COR-L47 (cell line): ENCODE measurements at places on chromosomes 1 and 21.

- peak; percentile 36 for DNase-seq
Measured at GRCh38 chr1:108125312-108126138, 74.6 kb downstream of the SLC25A24 start.

- no peak for DNase-seq
Measured at GRCh38 chr1:190328361-190328760, 149.3 kb downstream of the BRINP3 start.

- DNase-seq, result no peak
Measured at GRCh38 chr1:79807816-79808215, 801.3 kb upstream of the ADGRL4 start.

GRCh38 chr1:154191990-154192461 is at the start of gene TPM3:
TPM3 (minus strand) TSS chr1:154192100; CDS start chr1:154192018, 82 bp downstream.
- no peak for DNase-seq

DNA sequence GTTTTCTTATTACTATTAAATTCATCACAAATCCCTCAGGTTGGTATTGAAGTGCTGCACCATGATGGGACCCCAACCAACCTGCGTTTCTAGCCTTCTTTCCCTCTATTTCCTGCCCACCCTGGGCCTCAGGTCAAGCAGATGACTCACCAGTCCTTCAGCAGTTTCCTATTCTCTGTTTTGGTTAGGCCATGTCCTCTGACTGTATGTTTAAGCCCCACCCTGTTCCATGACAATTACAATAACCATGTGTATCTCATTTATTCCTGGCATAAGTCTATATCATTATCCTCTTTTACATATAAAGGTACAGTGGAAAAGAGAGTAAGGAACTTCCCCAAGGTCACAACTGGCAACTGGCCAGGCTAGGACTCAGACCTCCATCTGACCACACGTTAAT is 5.3 kb upstream of the FAM78B start:
- DNase-seq, result no peak

GRCh38 chr1:30906631-30907441 is 1.7 kb downstream of the SDC3 start:
- no peak for DNase-seq

GRCh38 chr1:232404981-232405731 is 224.8 kb downstream of the SIPA1L2 start:
- DNase-seq, result no peak

DNA sequence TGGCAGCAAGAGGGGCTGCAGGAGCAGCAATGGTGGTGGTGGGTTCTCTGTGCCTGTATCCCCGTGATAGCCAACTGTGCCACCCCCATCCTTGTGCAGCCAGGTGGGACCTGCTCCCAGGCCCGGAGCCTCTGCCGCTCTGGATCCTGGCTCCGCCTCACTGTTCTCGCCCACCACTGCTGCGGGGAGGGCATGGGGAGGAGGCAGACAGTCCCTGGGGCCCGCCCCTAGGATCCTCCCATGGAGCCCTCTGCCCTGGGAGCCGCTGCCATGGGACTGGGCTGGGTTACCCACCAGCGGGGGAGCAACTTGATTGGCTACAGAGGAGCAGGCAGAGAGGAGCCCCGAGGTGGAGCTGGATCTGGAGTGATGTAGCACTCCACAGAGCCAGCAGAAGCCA is 31.6 kb downstream of the CD1D start:
- no peak for DNase-seq

- no peak for DNase-seq
Measured at GRCh38 chr1:182374101-182374834, 17.3 kb downstream of the GLUL start.

GRCh38 chr1:46699666-46700065 is 19.2 kb downstream of the EFCAB14 start:
- no peak for DNase-seq

- no peak for DNase-seq
Measured at GRCh38 chr1:51100264-51100880, 1.7 kb upstream of the C1orf185 start.

GRCh38 chr1:116889380-116889779 is 20.3 kb upstream of the PTGFRN start:
- DNase-seq, result no peak

- no peak for DNase-seq
Measured at GRCh38 chr21:45381036-45381787, 23.8 kb upstream of the COL18A1 start.

DNA sequence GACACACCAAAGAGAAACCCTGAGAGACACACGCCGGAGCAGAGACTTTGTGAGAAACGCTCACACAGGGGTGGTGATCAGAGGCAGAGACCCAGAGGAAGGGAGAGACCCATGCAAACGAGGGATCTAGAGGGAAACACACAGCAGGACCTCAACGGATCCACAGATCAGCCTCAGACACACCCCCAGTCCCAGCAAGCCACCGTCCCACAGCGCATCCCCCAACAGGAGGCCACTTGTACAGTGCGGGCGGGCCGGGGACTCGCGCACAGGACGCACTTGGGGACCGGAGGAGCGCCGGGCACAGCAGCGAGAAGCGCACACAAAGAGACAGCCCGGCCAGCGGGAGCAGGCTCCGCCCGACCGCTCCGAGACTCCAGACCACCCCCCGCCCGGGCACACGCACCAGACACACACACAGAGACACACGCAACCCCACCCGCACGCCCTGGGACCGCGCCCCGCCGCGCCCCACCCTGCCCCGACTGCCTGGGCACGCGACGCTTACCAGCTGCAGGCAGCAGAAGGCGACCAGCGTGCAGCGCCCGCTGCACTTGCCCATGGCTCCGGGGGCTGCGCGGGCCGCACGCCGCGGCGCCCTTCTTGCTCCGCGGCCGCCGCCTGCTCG is 587 bp downstream of the NKAIN1 start:
- peak; percentile 31 for DNase-seq

DNA sequence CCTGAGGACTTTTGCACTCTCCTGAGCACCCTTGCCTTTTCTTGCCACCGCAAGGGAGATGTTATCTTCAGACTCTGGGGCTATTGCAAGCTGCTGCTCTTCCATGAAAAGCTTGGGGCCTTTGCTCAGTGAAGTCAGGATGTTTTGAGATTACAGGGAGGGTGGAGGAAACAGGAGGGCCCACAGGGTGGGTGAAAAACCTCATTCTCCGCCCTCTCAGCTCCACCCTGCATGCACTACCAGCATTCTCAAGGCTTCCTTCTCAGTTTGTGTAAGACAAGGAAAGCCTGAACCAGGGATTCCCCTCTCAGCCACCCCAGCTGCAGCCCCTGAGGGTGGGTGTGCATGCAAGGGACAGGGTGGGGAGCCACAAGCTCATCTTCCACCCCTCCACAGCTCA is 25.8 kb upstream of the ZNF648 start:
- DNase-seq, result no peak

DNA sequence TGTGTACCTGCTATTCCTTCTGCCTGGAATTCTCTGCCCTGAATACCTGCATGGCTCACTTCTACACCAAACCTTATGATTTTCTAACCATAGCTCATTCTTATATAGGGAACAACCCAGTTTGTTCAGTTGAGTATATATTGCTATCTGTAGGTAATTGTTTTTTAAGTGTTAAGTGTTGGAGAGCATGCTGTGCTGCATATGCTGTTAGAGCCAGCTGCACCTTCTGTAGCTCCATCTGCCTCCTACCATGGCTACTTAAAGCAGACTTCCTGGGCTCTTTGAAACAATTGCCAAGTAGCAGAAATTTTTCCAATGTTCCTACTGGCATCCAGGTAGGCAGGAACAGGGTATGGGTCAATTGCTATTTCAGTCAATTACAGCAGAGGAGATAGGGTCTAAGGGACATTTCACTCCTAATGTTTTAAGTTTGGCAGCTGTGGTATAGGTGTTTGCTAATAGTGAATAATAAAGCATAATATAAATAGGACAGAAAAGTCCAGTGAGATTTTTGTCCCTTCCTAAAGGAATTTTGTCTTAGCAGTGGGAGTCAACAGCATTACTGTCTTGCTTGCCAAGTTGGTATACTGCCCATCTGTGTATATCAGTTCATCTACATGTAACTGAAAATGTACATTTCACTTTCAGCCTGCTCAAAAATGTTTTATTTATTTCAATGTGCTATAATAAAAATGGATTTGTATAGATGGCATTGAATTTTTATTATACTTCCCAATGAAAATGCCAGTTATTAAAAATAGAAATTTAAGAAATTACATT is 34.0 kb upstream of the C1orf115 start:
- DNase-seq, result no peak

DNA sequence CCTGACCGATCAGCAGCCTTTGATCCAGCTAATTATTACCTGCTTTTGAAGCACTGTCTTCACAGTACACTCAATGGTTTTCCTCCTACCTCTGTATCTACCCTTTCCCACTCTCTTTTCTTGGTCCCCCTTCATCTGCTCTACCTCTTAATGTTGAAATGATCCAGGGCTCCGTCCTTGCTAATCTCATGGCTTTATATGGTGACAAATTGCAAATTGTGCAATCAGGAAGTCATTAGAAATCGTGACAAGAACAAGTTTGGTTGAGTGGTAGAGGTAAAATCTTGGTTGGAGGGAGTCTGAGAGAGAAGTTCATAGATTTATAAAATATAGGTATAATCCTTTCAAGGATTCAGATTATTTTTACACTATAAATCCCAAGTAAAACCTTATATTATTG is 9.6 kb upstream of the CYB5R1 start:
- DNase-seq, result no peak

- DNase-seq, result peak; percentile 31
Measured at GRCh38 chr1:32724678-32725614, 22.4 kb upstream of the SYNC start.

- peak; percentile 11 for DNase-seq
Measured at GRCh38 chr1:160777486-160778089, 18.4 kb upstream of the LY9 start.

- no peak for DNase-seq
Measured at GRCh38 chr1:221328371-221328770, 413.5 kb downstream of the DUSP10 start.

GRCh38 chr1:234665975-234666605 is 56.1 kb upstream of the IRF2BP2 start:
- DNase-seq, result no peak

GRCh38 chr1:93519199-93519829 is 71.4 kb downstream of the FNBP1L start:
- DNase-seq, result no peak

DNA sequence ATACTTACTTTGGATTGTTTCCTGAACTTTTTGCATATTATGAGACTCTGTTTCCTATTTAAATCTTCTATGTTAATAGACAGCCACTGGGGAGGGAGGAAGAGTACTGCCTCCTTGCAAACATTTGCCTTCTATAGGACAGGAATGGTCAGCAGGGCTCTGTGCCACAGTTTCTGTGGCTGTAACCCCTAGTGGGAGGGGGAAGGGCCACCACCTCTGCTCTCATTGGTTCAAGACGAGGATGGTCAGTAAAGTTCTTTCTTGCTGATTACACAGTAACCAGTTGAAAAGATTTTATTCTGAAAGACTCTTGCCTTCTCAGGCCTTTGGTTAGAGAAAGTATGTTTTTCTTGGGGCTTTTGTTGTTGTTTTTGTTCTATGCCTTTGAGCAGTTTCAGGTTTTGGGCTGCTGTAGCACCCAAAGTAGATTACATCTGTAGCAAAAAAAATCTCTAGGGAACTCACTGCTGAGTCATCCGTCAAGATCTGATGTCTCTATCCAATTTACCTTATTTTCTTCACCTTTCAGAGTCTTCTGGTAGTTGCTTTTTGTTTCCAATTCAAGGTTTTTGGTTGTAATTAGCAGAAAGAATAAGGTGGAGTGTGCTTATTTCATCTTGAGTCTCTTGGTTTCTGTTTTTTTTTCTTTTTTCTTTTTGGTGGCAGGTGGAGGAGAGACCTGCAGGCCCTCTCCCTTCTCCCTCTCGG is 23.1 kb downstream of the SLC35A3 start:
- DNase-seq, result no peak

GRCh38 chr1:162213281-162213912 is 143.9 kb downstream of the NOS1AP start:
- no peak for DNase-seq

DNA sequence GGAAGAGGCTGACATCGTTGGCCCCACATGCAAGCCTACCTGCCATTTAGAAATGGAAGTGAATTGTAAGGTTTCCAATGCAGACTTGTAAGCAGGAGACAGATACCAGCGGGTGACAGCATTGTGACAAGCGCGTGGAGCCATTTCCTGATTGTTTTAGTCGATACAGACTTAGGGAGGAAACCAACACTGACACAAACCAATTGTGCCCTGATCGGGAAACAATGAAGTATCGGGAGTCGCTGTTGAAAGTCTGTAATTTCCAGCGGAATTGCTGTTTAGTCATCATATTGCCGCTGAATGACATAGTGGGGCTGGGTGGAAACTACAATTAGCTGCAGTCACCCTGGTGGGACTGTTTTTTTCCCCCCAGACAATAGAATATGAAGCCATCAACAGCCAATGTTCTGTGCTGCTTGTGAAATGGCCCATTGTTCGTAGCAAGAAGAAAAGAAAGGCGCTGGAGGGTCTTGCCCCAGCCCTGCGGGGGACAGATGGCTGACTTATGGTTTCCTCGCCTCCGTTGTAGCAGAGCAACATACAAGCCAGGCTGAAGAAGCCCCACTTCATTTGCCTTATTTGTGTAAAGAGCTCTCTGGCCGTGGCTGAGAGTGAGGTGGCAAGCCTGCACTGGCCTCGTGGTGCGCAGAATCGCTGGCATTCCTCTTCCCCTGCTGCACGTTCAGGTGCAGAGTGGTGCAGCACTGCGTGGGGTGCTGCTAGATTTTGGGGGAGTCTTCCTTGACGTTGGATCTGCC is 462.7 kb downstream of the CAMTA1 start:
- DNase-seq, result no peak

DNA sequence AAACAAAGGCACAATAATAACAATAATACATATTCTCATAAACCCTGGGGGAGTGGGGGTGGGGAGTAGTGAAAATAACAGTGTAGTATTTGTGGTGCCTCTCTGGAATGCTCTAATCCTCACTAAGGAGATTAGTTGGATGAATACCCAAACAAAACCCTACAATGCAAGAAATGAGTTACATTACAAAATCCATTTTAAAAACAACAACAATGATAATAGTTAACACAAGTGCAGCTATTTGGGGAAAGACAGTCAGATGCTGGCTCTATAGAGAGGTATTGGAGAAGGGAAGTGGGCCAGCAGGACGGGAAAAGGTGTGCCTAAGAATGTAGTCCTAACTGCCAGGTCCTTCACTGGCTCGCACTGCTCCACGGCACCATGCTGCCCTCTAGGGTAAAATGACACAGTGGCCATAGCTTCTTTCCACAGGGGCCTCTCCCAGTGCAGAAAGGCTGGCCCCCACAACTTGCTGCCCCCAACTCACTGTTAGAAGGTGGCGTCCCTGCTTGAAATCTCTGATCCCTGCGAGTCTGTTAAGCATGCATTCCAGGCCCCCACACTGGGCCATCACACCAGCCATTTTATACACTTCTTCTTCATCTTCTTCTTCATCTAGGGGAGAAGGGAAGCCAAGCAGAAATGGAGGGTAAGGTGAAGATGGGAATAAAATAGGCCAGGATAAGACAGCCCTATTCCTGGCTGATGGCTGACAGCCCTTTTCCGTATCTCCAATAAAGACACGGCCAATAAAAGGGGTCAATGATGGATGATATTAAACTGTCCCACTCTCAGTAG is 113.8 kb downstream of the UBR4 start:
- no peak for DNase-seq
